ENCODE measurements at places on chromosomes 2 and 18.

- DNase-seq: no peak
These were observed 96.0 kb downstream of the SOS1 start for GRCh38 chr2:39024833-39025232.

- DNase-seq: no peak
These were observed 154.0 kb downstream of the LAMA1 start for GRCh38 chr18:6963452-6964097.

GRCh38 chr2:81940266-81940955 is 1635.9 kb upstream of the LRRTM1 start:
- DNase-seq: no peak

DNA sequence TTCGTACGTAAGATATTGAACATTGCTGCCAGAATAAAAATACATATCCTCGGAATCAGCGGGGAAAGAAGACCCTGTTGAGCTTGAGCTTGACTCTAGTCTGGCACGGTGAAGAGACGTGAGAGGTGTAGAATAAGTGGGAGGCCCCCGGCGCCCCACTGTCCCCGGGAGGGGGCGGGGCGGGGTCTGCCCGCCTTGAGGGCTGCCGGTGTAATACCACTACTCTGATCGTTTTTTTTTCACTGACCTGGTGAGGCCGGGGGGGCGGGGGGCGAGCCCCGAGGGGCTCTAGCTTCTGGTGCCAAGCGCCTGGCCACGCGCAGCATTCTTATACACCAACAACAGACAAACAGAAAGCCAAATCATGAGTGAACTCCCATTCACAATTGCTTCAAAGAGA is 324.0 kb upstream of the REG3G start:
- DNase-seq: no peak

DNA sequence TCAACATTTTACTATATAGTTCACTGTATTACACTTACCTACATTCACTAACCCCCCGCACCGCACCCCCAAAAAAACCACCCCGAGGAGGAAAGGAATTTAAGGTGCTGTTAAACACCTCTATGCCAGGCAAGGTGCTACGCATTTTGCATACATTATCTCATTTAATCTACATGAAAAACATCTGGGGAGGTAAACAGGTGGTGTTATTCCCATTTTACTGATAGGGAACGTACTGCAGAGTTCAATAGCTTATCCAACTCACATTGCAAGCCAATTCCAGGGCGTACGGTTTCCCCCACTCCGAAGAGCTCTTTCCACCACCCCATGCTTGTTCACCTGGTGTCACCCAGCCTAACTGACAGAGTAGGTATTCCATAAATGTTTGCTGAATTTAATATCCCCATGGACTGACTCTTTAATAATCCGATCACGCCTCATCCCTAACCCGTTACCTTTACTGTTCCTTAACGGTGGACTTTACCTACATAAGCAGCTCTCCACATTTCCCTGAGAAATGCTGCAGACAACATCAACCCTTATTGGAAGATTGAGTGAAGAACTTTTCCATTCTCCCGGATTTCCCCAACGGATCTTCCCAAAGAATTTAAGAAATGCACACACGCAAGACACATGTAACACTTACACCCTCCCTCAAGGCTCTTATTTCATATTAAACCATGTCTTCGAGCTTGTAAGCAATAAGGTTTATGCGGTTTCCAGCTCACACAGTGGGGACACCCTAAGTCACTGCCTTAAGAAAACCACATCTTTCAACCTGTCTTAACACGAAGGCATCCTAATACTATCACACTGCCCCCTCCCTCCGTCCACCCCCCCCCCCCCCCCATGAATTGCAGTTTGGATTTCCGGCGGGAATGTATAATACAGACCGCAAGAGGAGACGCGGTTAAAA is 1.2 kb downstream of the RAPH1 start:
- no peak for DNase-seq

GRCh38 chr2:216971593-216971992 is 111.7 kb upstream of the TNP1 start:
- DNase-seq: no peak

DNA sequence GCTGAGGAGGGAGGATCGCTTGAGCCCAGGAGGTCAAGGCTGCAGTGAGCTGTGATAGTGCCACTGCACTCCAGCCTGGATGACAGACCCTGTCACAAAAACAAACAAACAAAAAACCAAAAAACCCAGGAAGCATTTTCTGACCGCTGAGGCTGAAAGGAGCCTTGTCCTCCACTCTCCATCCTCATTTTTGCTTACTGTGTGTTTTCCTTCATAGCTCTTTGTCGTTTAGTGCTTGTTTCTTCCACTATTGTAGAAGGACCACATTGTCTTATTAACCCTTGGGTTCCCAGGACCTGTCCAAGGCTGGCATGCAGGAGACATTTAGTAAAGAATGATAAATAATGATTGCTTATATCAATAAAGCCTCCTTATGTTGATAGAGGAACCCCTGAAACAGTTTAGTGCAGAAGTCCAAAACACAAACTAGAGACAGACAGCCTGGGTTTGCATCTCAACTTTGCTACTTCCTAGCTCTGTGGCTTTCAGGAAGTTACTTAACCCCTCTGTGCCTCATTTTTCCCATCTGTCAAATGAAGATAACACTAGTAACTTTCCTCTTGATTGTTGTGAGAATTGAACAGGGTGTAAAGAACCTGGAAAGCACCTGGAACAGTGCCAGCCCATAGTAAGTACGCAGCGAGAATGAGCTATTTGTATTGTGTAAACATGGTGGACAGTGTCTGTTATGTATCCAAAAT is 126.0 kb downstream of the LPIN1 start:
- DNase-seq: no peak

- DNase-seq: no peak
These were observed 4.1 kb downstream of the CCDC195 start for GRCh38 chr2:224711859-224712665.

DNA sequence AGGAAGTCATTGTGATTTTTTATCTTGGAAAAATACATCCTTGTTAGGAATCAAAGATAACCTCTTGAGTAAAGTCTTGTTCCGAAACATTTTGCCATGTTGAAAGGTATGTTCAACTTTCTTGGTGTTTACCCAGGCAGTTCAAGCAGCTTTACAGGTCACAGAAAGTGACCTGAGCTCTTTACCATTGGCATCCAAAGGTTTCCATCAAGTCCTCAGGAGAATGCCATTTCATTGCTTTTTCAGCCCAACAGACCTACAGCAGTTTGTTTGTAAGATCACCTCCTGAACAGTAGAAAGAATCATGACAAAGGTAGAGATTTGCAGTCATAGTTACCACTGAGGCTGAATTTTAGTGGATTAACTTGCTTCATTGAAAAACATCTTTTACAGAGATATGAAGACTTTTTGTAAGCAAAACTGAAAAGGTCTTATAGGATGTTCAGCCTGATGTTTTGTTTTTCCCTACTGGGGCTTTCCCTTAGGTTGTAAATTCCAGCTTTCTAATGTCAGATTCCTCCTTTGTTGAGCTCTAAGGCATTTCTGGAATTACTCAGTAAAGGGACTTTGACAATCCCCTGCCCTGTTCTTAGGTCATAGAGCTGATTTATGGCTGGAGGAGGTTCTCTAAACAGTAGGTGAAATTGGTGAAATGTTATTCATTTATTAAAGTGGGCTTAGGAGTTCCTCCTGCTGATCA is 236.8 kb upstream of the RBMS1 start:
- no peak for DNase-seq

- no peak for DNase-seq
These were observed 60.0 kb downstream of the ZEB2 start for GRCh38 chr2:144459937-144460336.

- no peak for DNase-seq
These were observed 25.5 kb upstream of the ITGA4 start for GRCh38 chr2:181431674-181432073.

DNA sequence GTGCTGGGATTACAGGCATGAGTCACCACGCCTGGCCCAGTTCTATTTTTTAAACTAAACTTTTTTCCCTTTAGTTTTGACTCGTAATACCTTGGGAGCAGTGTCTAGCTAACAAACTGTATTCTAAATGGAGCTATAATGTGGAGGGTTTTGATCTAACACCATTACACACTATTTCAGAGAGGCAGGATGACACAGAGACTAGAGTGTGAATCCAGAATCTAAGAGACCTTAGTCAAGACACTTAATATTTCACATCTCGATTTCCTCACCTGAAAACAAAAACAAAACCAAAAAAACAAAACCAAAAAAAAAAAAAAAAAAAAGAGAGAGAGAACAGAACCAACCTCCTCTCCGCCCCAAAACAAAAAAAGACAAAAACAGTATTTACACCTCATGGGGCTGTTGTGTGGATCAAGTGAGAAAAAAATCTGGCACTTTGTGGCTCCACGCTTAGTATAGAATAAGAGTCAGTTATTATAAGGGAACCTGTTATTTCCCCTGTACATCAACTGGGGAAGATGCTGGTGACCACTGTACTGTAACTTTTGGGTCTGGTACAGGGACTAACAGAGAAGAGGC is 31.3 kb downstream of the DARS1 start:
- no peak for DNase-seq

DNA sequence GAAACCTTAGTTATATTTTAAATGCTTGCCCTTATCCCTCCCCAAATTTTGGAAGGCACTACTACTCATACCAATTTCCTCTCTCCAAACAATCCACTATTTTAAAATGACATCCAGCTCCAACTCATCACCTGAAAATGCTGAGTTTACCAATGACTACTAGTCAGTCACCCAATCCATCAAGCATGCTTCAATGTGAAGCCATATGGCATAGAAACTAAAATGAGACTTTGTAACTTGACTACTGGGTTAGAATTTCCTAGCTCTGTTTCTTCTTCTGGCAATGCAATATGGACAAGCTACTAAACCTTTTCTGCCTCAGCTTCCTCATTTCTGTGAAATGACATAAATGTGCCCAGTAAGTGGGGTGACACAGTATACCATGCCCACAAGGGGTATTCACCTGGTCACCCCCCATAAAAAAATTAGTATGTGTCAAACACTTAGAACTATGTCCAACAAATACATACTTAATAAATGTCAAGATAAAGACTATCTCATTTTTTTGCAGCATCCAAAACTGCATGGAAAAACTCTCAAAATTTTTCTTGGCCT is 10.0 kb upstream of the STPG4 start:
- DNase-seq: no peak

GRCh38 chr2:41626936-41627335 is 420.9 kb upstream of the PKDCC start:
- no peak for DNase-seq

- no peak for DNase-seq
These were observed 91.6 kb downstream of the TMX3 start for GRCh38 chr18:68623342-68623741.

DNA sequence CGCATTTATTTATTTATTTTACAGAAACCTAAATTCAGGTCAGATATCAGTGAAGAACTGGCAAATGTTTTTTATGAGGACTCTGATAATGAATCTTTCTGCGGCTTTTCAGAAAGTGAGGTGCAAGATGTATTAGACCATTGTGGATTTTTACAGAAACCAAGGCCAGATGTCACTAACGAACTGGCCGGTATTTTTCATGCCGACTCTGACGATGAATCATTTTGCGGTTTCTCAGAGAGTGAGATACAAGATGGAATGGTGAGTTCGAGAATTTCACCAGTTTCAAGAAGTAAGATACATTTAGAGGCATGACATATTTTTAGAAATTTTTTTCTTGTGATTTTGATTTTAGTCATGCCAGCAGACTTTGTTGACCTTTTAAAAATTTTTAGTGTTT is 4.6 kb downstream of the CDCA7 start:
- no peak for DNase-seq

GRCh38 chr2:148614322-148615049 is 30.1 kb upstream of the EPC2 start:
- no peak for DNase-seq

DNA sequence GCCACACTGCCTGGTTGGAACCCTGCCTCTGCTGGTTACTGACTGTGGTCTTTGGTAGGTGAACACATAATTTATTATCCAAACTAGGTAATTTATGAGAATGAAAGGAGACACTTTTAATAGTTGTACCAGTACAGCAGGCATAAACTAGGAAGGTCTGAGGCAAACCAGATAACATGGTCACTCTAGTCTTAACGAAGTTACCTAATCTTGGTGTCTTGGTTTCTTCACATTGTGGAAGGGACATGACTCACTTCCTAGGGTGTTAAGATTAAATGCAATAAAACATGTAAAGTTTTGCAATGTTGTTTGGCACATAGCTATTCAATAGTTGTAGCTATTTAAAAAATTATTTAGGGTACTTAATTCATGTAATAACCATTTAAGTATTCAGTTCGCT is 23.3 kb downstream of the SPTBN1 start:
- DNase-seq: no peak

DNA sequence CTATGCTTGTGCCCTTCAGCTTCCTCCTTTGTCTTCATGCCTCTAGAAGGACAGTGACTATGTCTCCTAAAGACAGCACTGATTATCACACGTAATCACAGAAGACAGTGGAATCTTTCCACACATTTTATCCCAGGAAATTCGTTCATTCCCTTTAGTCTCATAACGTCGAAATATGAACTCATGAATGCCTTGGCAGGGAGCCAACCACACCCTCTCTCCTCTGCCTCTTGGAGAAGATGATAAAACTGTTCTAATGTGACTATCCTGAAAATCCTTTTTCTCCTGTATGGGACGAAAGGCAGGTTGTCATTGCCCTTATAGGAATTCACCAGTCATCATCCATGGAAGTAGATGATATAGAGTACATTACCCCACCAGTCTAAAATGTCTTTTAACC is 726.6 kb upstream of the FANCL start:
- no peak for DNase-seq

GRCh38 chr2:62824388-62824787 is 118.9 kb downstream of the EHBP1 start:
- DNase-seq: no peak

DNA sequence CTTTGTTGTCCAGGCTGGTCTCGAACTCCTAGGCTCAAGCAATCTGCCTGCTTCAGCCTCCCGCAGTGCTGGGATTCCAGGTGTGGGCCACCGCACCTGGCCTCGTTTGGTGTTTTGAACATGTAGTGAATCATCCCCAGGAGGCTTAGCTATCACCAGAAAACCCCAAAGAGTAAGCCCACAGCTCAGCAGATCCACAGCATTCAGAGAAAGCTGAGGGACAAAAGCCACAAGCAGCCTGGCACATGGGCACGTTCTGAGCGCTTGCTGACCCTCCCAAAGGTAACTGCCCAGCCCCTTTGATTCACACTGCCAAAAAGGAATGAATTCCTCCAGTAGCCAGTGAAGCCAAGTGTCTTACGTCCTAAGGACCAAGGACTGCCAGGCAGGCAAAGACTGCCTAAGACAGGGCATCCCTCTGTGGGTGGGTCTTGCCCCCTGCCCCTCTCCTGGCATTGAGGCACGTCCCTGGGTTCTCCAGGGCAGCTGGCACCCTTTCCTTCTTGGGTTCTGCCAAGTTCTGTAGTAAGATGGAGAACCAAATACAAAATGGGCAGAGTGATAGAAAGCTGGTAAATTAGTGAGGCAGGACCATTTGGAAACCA is 31.7 kb downstream of the MBP start:
- DNase-seq: no peak

- DNase-seq: no peak
These were observed 60.3 kb downstream of the EHBP1 start for GRCh38 chr2:62765619-62766376.

- no peak for DNase-seq
These were observed 414.5 kb upstream of the GYPC start for GRCh38 chr2:126241411-126241810.

GRCh38 chr2:119736021-119736420 is 23.7 kb upstream of the PTPN4 start:
- DNase-seq: no peak
